ENCODE measurements at places on chromosomes 5 and 9.
A peak's percentile ranks its signal among the peaks of the same experiment; 100 is the strongest.

- no peak for DNase-seq
These were observed 96.5 kb downstream of the PBX3 start for GRCh38 chr9:125843646-125844045.

GRCh38 chr9:108934323-108934893, at the start of gene ABITRAM:
Gene ABITRAM, plus strand, starts transcription at chr9:108934400. Its CDS starts 87 bp downstream, at chr9:108934487.
- peak; percentile 73 for DNase-seq

GRCh38 chr9:108138516-108138915, 648.9 kb upstream of the KLF4 start:
- DNase-seq = no peak

- no peak for DNase-seq
These were observed 10.3 kb downstream of the LYSMD3 start for GRCh38 chr5:90519081-90519480.

DNA sequence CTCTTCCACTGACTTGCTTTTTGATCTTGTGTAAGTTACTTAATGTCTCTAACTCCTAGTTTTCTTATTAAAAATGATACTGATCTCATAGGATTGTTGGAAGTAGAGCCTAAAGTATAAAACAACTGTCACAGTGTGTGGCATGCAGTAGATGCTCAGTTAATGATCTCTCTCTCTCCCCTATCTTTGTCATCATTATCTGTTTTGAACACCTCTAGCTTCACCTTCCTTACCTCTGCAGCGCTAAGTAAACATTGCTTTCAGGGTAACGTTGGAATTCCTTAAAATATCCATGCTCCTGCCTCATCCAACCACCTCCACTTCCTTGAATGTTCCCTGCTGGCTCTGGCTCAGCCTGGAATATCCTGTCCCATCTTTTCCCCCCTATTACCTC, 110.4 kb downstream of the RGS3 start:
- no peak for DNase-seq

- DNase-seq = no peak
These were observed 43.6 kb downstream of the ADAM19 start for GRCh38 chr5:157532022-157532421.

DNA sequence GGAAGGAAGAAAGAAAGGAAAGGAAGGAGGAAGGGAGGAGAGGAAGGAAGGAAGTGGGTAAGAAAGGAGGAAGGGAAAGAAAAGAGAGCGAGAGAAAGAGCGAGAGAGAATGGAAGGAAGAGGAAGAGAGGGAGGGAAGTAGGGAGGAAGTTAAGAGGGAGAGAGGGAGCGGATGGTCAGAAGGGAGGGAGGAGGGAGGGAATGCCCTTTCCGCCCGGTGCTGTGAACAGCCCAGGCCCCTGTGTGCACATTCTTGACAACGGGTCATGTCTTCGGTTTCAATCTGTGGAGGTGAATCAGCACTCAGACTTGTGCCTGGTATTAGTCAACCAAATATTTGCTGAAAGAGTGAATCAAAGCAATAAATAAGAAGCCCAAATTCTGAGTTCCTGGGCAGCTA, 39.2 kb downstream of the PRUNE2 start:
- DNase-seq = no peak

DNA sequence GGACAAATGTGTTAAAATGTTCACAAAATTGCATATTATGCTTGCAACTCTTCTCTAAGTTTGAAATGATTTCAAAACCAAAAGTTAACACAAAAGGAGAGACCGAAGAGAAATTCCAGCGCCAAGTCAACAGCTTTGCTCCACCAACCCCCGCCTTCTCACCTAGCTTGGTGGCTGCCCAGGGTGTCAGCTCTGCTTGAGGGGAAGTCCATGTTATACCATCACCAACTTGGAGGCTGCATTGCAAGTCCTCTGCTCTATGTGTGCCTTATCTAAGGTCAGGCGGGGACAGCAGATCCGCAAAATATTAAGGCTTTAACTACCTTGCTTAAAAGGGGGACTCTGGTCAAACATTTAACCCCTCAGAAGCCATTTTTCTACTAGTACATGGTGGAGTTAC, 14.6 kb downstream of the CCNJL start:
- no peak for DNase-seq

DNA sequence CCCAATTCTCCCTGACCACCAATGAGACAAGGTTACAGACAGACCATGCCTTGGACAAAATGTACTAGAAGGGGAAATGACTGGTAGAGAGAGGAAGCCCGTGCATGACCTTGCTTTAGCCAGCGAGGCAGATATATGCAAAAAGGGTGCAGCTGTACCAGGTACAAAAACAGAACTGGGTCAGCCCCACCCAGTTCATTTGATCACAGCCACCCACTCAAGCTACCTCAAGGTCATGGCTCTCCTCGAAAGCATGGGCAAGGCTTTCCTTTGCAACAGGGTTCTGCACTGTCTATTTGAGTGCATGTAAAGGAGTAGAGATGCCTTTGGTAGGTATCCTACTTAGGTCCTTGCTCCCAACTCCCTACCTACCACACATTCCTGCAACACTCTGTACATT, 33.3 kb downstream of the TLE1 start:
- no peak for DNase-seq

GRCh38 chr5:107402434-107403227, 268.1 kb downstream of the EFNA5 start:
- no peak for DNase-seq

DNA sequence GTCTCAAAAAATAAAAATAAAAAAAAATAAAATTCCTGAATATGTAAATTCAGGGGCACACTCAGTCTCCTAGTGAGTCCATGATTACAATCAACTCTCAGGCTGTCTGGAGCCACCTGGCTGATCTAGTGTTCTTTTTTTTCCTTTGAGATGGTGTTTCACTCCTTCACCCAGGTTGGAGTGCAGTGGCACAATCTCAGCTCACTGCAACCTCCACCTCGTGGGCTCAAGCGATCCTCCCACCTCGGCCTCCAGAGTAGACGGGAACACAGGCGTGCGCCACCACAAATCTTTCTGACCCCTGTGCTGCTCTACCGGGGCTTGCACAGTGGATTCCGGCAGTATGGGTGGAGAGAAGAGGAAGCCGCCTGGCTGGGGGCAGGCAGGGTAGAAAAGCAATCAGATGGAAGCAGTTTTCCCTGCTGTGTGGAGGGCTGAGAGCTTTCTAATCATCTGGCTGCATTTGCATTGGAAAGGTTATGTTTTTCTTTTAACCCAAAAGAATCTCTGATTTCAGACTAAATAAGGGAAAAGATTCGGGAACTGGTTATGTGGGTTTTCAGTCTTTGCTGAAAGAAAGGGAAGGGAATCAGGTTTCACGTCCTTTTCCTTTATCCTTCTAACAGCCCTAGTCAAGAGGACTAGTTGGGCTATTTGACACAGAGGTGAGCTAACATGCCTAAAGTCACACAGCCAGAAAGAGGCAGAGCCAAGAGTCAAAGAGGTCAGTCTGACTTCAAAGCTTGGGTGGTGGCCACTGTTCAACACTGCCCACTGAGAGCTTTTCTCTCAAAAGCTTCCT, 26.3 kb upstream of the CORO2A start:
- DNase-seq = no peak
